ENCODE measurements at places on chromosomes 12 and 14.

GRCh38 chr14:102696332-102696731, 80.9 kb upstream of the TRAF3 start:
- no peak for DNase-seq

GRCh38 chr12:90710711-90711110, 244.3 kb downstream of the CCER1 start:
- no peak for DNase-seq

DNA sequence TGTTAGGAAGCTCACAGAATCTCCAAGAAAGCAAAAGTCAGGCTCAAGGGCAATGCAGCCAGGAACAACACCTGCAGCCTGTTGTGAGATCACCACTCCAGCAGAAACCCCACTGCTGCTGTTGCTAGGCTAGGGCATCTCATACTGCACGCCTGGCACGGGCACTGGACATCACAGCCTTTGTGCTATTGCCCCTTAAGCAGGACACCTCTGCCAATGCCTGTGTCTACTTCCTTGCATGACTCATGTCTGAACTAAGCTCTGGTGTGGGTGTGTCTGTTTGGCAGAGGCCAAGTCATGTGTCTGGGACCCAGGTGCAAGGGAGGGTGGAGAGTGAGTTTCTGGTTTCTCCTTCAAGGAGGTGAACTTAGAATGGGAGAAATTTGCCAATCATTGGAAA, 10.0 kb upstream of the DDX47 start:
- no peak for DNase-seq

- DNase-seq = no peak
Observed at GRCh38 chr14:23569443-23570151, 2.0 kb upstream of the AP1G2 start.

GRCh38 chr12:95630496-95630895, 79.2 kb upstream of the USP44 start:
- DNase-seq = no peak

DNA sequence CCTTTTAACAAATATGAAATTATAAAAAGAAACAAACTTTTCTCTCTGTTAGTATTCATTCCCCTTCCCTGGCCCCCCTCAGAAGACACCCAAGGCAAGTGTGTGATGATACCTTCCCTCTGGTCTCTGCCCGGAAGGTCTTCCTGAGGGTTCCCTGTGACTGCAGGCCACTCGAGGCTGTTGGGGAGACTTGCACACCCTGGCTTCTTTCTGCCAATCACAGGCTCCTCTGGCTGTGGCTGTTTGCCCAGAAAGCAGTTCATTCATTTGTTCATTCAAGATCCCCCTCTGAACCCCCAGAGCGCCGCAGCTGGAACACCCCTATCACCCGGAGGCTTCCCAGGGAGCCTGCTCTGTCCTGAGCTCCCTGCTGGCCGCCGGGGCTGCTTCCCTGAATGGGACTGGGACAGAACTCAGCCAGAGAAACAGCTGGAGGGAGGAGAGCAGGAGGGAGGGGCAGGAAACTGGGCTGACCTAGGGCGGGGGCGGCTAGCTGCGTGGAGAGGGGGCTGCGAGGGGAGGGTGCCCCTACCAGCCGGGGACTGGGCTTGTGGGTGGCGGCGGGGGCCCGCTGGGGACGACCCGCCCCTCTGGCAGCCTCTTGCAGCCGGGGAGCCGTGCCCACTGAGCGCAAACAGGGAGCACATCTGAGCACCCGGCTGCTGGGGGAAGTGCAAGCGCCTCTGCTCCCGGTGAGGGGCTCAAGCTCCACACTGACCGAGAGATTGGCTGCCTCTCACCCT, at the start of gene CMKLR1:
Gene CMKLR1 (minus strand): TSS at position 397 of the 743 bp plus-strand sequence. CDS start 45,720 bp downstream, outside the sequence.
- no peak for DNase-seq

DNA sequence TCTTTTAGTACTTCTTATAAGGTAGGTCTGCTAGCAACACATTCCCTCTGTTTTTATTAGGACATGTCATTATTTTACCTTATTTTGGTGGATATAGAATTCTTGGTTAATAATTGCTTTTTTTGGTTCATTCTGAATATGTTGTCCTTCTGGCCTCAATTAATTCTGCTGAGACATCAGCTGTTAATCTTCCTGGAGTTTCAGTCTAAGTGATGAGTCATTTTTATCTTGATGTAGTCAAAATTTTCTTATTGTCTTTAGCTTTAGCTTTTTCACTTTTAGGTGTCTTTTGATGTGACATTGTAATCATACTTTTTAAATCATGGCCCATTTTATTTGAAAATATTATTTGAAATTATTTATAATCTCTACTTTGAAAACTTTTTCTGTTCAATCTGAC, 104.9 kb upstream of the PMCH start:
- no peak for DNase-seq

Data from GF-D8 (cell line).